ENCODE measurements at places on chromosomes 7 and 10.

GRCh38 chr7:2508327-2509215 lies 11.0 kb upstream of the LFNG start:
- peak; percentile 79 for DNase-seq

GRCh38 chr10:71347587-71348395 lies 28.7 kb downstream of the SLC29A3 start:
- no peak for DNase-seq

GRCh38 chr10:132634241-132634946 lies 96.8 kb downstream of the INPP5A start:
- peak; percentile 13 for DNase-seq

- DNase-seq: no peak
Measured at GRCh38 chr10:3785851-3786271, 852 bp upstream of the KLF6 start.

- DNase-seq: no peak
Measured at GRCh38 chr10:130128062-130128781, 8.0 kb upstream of the GLRX3 start.

- DNase-seq: peak; percentile 42
Measured at GRCh38 chr7:57354679-57355338, 95.2 kb upstream of the ZNF716 start.

DNA sequence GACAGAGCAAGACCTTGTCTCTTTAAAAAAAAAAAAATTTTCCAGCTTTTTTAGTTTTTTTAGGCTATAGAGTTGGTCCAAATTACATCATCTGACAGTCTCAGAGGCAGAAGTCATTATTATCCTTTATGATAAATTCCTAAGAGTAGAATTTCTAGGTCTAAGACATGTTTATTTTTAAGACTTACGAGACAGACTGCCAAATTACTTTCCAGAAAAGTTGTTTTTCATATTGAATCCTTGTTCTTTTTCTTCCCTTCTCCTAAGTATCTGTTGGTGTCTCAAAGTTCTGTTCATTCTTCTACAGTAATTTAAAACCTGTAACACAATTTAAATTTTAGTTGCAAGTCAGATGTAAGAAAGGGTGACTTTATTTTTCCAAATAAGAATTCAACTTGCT lies 421.4 kb downstream of the GALNT17 start:
- DNase-seq: no peak

- DNase-seq: no peak
Measured at GRCh38 chr7:25348104-25348503, 119.8 kb upstream of the NPVF start.

DNA sequence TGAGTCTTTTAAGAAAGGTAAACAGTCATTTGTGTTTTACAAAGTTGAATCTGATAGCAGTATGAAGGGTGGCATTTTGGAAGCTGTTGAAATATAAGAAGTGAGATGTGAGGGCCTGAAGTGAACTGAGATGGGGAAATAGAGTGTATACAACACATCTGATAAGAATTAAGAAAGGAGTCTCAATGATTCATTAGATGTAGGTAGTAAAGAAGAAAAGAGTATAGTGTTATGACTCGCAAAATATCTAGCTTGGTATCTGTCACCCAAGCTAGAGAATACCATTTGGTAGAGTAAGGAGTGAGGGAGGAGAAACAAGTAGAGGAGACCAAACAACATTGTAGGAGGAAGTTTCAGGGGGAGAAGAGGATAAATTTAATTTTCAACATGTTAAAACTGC lies 5.3 kb downstream of the PTPN12 start:
- DNase-seq: no peak

DNA sequence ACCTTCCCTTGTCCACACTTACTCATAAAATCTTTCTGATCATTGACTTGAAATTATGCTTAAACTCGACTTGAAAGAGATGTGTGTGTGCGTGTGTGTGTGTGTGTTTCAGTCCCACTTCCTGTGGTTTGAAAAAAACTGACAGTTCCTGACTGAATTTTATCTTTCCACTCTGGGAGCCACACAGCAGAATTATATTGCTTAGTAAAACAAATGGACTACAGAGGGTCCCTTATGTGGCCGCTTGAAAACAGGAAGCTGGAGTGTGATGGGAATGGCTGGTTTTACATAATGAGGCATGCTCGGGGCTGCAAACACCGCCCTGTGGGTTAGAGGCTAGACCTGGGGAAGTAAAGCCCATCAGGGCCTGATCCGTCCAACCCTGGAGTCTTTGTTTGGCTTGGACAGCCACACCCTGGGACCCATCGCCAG lies 54.8 kb downstream of the LYZL1 start:
- DNase-seq: no peak

DNA sequence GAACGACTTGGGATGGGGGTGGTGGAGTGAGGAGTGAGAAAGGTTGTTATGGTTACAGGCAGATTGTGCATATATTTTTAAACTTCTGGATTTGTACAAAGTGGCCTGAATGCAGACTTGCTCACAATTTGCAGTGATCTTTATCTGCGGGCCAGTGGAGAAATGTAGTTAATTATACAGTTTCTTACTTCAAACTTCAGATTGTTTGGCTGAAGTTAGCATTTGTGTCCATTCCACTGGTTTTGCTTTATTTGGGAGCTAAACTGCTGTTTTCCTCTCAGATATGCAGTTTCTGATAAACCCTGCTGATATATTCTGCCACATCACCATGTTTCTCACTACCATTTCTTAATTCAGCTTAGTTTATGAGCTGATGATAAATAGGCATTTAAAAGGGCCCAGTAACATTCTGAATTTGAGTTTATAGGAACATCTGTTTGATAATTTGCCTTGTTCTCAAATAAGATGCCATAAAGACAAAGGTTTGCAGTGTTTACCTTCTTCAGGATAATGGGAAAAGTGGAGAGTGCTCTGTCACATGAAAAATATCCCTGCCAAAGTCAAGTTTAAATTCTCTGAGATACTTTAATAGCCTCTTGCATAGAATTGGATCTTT lies 170.1 kb downstream of the ST7 start:
- DNase-seq: no peak

GRCh38 chr7:16492513-16493062 lies 27.1 kb upstream of the SOSTDC1 start:
- DNase-seq: no peak

DNA sequence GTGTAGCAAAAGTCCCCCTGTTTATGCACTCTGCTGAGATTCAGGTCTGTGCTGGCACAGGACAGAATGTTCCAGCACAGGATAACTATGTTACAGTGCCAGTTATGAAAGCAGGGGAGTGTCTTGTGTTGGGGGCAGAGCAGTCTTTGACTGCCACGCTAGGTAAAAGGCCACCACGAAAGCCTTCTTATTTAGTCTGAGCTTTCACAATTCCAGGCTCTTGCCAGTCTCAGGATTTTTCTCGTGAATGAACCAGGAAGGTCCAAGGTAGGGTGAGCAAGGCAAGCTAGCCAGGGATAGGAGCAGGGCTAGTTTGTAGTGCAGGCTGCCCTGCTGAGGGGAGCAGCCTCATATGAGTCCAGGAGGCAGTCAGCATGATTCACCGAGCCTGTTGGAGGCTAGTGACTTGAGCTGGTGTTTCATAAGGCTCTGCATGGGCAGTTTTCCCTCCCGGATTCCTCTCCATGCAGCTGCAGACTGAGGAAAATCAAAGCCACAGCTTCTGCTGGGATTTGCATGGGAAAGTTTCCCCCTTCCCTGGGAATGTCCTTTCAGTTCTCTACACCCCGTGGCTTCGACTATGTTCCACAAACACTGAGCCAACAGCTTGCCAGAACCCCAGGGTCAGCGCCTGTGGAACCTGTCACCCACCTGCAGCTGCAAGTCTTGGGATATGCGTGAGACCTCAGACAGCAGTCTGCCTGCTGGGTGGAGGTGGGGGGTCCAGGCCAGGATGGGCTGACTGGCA lies 112.3 kb downstream of the JCAD start:
- DNase-seq: peak; percentile 22

DNA sequence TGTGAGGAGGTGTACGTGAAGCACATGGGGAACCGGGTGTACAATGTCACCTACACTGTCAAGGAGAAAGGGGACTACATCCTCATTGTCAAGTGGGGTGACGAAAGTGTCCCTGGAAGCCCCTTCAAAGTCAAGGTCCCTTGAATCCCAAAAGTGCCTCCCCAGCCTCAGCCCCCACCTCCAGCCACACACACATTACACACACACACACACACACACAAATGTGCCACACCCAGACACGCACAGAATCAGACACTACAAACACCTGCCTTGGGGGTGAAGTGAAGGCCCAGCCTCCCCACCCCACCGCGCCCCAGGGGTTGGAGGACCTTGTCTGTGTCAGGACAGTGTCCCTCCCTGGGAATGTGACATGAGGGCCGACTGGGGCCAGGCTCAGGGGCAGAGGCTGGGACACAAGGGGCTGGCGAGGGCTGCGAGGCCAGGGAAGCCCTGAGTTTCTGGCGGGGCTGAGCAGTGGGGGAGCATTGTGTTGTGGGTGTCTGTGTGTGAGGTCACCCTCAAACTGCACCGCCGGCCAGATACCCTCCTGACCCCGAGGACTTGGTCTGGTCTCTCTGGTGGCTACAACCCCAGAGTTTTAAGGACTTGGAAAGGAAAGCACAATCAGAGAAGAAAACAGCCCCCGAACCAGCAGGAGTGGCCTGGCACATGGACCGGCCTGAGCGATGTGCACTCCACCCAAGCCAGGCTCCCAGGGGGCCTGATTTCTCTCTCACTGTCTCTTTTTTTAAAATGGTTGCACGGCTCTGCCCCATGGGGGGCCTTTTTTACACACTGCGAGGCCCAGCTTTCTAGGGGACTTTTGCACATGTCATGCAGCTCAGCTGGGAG lies 4.0 kb upstream of the ATP6V1F start:
- peak; percentile 62 for DNase-seq

- no peak for DNase-seq
Measured at GRCh38 chr7:34991938-34992840, 45.1 kb downstream of the DPY19L1 start.
